Cerebellar nuclear complex (tissue), 1 donor: ENCODE measurements at places on chromosomes 7 and 10.

- no peak for DNase-seq
These were observed 265.2 kb downstream of the PHTF2 start for GRCh38 chr7:78063758-78064157.

- DNase-seq, result no peak
These were observed 136.3 kb downstream of the KCNMA1 start for GRCh38 chr10:77501152-77501845.

GRCh38 chr10:31581741-31582323 is 262.8 kb downstream of the ZEB1 start:
- DNase-seq, result no peak

DNA sequence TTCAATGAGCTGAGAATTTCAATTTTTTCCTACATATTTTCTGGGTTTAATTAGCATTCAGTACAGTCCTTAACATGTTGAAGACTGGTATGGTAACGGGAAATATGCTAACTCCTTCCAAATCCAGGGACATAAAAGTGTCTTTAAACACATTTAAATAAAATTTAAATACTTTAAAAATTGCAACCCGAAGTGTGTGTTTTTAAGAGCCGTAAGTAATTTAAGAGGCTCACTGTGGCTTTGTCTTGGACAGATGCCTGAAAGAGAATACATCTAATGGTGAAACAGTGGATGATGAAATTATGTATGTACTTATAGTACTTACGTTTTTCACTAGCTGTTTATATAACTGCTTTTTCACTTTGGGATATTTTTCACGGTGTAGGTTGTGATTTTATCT is 687.3 kb upstream of the CELF2 start:
- no peak for DNase-seq

GRCh38 chr7:5494683-5495561 is 71.3 kb upstream of the TNRC18 start:
- peak; percentile 73 for DNase-seq

- DNase-seq, result no peak
These were observed 34.5 kb upstream of the LYZL1 start for GRCh38 chr10:29254123-29255046.

- no peak for DNase-seq
These were observed 822 bp downstream of the SAMD9L start for GRCh38 chr7:93147363-93147762.

DNA sequence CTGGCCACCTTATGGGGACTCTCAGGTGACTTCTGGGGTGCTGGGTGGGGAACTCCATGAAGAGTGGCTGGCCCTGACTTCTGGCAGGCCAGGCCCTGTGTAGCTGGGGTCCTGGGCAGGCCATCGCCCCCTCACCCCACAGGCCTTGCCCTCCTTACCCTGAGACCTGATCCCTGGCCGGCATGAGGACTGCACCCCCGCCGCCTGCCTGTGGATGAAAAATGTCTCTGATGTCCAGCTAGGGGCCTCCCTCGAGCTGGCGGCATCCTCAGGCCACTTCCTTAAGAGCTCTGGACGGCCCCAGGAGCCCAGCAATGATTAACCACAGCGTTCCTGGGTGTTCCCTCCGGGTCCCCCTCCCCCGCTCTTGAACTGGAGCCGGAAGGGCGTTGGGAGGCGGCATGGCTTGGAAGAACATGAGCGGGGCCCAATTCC is 31.8 kb upstream of the SHH start:
- no peak for DNase-seq

DNA sequence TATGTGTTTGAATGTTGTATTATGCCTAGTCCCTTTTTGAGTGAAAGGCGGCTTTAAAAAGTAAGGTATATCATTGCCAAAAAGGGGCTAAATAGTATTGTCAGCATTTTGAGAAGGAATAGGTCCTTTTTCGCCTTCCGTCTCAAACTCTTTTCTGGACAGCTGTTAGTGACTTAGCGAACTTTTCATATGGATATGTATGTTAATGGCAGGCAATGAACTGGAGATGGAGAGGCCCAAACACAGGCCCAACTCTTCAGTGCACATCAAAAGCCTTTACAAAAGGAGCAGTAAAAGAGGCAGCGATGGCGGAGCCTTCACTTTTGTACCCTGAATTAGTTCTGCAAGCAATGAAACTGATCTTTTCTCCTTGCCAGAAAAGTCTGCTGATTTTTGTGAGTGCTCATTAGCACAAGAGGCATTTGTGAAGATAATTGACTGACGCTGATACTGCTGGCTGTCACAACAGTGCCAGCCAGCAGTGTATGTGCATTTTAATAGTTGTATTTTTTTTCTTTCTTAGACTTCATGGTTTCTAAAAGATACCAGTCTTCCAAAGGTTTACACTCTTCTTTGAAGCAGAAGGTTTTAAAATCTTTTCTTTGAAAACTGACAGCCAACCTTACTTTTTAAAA is 243.7 kb upstream of the SP8 start:
- DNase-seq, result no peak

- DNase-seq, result peak; percentile 28
These were observed 208.8 kb downstream of the TCERG1L start for GRCh38 chr10:131102676-131103075.

DNA sequence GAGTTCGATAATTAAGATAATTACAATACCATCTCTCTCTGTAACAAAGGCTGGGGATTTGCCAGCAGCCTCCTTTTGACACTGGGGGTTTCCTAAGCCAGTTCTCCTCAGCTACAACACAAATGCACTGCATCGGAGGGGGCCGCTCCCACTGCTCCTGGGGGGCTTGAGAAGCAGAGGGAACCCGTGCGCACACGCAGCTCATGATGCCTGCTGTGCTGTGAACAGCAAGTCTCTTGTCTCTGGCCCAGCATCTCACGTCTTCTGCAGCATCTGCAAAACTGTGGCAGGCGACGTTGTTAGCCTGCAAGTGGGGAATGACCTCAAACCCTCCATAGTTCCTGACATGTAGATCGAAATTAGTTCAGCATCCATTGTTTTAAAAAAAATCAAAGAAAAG is 5.5 kb downstream of the VIPR2 start:
- DNase-seq, result no peak

DNA sequence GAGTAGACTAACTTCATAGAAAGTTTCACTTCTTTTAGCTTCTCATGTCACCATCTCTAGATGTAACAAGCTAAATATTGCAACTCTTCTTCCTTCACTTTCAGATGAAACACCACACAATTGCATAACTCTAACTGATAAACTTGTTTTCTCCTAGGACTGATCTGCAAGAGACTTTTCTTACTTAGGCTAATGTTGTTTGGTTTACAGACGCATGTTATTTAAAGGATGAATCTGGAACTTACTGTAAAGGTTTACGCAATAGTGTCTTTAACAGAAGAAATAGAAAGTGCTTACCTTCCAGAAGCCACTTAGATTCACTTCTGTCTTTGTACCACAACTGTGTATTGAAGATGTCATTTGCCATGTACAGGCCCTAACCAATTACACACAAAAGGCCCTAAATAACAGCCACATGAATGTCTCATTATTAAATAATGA is 22.1 kb upstream of the ZC3HAV1 start:
- no peak for DNase-seq

GRCh38 chr7:139265673-139266072 is 34.6 kb downstream of the UBN2 start:
- DNase-seq, result no peak

- peak; percentile 9 for DNase-seq
These were observed 93.7 kb upstream of the RPA3 start for GRCh38 chr7:7812112-7812511.

DNA sequence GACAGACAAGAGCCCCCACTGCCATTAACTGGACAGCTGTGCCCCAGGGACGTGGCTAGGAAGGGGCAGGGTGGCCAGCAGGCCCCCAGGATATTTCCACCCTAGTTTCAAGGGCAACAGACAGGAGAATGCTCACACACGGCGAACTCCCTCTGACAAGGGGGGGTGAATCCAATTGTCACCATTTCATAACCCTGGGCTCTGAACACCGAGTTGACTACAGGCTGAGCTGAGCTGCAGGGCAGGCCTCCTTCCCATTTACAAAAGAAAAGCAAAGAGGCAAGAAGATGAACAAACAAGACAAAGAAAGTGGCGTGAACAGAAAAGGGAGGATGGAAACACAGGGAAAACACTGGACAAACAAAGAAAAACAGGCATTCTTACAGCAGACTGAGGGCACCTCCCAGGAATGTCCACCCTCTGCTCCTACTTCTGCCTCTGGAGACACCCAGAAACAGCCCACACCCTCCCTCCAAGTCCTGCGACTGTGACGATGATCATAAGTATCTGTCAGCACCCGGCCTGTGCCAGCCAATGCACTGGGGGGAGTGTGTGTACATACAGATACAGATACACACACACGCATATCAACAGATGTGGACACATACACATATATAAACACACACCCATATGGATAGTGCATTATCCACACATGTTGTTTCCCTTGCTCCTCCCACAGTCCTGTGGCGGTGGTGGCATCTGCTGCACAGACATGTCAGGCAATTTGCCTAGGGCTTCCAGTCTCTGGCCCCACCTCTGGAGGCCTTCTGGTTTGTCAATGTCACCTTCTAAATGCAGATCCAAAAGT is 66.2 kb downstream of the FAM53B start:
- no peak for DNase-seq

GRCh38 chr7:78234634-78235033 is 436.1 kb downstream of the PHTF2 start:
- no peak for DNase-seq
